ENCODE measurements at places on chromosomes 3 and 15. TPM values are rescaled to one million over a fixed set of nuclear protein-coding genes. Genes with fewer than 3 reads are reported as not detected.

GRCh38 chr3:118587037-118587741 is 447.5 kb downstream of the IGSF11 start:
- H3K27me3 ChIP-seq, result no peaks in the 10 kb centered on the region
- DNase-seq, result no peak
- no peak overlapping the region for H3K27ac ChIP-seq
- no peak overlapping the region for H3K4me3 ChIP-seq
- peaks cover 6% of the 10 kb centered on the region for H3K4me1 ChIP-seq

DNA sequence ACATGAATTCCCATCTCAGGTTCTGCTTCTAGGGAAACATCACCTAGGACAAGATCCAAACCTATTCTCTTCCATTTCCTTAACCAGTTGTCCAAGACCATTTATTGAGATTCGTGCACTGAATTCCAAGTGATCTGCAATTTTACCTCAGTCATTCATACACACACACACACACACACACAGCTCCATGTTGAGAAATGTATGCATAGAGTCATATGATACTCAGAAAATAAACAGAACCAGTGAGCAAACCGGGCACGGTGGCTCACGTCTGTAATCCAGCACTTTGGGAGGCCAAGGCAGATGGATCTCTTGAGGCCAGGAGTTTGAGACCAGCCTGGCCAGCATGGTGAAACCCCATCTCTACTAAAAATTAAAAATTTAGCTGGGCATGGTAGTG is 6.1 kb upstream of the KPNA1 start:
- no peaks in the 10 kb centered on the region for H3K4me1 ChIP-seq
- no peak overlapping the region for H3K27ac ChIP-seq
- no peak for DNase-seq
- no peaks in the 10 kb centered on the region for H3K36me3 ChIP-seq
- no peak overlapping the region for H3K4me3 ChIP-seq
- H3K27me3 ChIP-seq, result peaks cover 5% of the 10 kb centered on the region

DNA sequence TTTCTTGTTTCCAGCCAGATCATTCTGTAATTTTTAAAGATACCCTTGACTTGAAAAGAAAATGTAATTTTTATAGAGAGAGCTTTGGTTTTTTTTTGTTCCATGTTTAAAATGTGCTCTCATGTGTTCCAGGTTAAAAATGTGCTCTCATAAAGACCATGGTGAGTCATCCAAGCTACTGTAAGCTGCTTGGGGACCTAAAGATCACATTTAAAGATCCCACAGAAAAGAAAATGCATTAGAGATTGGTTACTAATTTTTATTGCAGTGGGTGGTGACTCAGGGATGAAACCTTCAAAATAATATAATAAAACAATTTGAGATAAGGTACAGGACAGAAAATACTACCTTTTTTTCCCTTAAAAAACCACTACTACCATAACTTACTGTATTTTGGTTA is 11.0 kb downstream of the TCF12 start:
- H3K36me3 ChIP-seq, result peaks cover 10% of the 10 kb centered on the region
- H3K4me3 ChIP-seq, result no peak overlapping the region
- no peak overlapping the region for H3K27ac ChIP-seq
- no peaks in the 10 kb centered on the region for H3K27me3 ChIP-seq

- no peaks in the 10 kb centered on the region for H3K27me3 ChIP-seq
- H3K36me3 ChIP-seq, result no peaks in the 10 kb centered on the region
- no peak overlapping the region for H3K27ac ChIP-seq
- no peaks in the 10 kb centered on the region for H3K4me1 ChIP-seq
Observed at GRCh38 chr3:122081543-122082247, 26.5 kb downstream of the CD86 start.

- H3K36me3 ChIP-seq, result no peaks in the 10 kb centered on the region
- no peak overlapping the region for H3K4me3 ChIP-seq
- H3K27me3 ChIP-seq, result no peaks in the 10 kb centered on the region
- peaks cover 23% of the 10 kb centered on the region for H3K4me1 ChIP-seq
- DNase-seq, result peak; percentile 4
Observed at GRCh38 chr15:68318008-68318835, 40.7 kb downstream of the FEM1B start.

- no peak overlapping the region for H3K4me3 ChIP-seq
- no peak for DNase-seq
- peaks cover 53% of the 10 kb centered on the region for H3K36me3 ChIP-seq
- no peaks in the 10 kb centered on the region for H3K4me1 ChIP-seq
- H3K27ac ChIP-seq, result 0 out of 2 replicates have a peak overlapping the region, but pooled peaks have one; percentile 2
- no peaks in the 10 kb centered on the region for H3K27me3 ChIP-seq
Observed at GRCh38 chr3:33389908-33390307, 50.3 kb downstream of the UBP1 start.

DNA sequence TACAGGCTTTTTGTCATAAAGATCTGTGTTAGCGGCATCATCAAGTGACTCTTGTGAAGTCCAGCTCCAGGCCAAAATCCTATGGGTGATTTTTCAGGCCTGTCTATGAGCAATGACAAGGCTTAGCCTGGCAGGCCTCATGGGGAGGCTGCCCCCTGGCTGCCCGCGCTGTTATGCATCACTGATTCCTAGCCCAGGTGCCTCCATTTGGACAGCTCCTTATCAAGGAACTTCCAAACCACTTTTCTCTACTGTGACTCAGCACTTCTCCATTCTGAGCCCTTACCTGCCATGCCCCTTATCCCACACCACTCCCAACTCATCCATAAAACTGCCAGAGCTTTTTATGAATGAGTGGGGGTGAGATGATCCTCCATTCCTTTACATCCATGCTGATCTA is 91.5 kb upstream of the C3orf80 start:
- peak; percentile 37 for DNase-seq
- H3K4me3 ChIP-seq, result no peak overlapping the region

DNA sequence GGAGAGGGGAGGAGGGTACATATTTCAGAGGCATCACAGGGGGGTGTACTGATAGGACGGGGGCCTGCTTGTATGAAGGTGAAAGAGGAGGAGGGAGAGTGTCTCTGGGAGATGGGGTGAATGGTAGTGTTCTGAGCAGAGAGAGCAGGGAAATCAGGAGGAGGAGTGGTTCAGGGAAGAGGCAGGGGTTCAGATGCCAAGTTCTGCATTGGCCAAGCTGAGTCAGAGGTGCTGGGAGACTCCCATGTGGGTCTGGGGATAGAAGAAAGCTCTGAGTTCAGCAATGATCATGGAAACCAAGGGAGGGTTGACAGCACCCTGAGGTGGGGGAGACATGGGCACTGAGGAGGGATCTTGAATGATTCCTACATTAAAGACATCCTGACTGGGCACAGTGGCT is 3.0 kb downstream of the CYP8B1 start:
- DNase-seq, result no peak
- peaks cover 4% of the 10 kb centered on the region for H3K27me3 ChIP-seq
- no peaks in the 10 kb centered on the region for H3K36me3 ChIP-seq
- H3K27ac ChIP-seq, result no peak overlapping the region

GRCh38 chr15:71202712-71203111 is 87.4 kb downstream of the THSD4 start:
- H3K27ac ChIP-seq, result peak overlapping the region; percentile 90
- H3K36me3 ChIP-seq, result no peaks in the 10 kb centered on the region
- peaks cover 55% of the 10 kb centered on the region for H3K4me1 ChIP-seq
- H3K27me3 ChIP-seq, result peaks cover 16% of the 10 kb centered on the region
- H3K4me3 ChIP-seq, result no peak overlapping the region

DNA sequence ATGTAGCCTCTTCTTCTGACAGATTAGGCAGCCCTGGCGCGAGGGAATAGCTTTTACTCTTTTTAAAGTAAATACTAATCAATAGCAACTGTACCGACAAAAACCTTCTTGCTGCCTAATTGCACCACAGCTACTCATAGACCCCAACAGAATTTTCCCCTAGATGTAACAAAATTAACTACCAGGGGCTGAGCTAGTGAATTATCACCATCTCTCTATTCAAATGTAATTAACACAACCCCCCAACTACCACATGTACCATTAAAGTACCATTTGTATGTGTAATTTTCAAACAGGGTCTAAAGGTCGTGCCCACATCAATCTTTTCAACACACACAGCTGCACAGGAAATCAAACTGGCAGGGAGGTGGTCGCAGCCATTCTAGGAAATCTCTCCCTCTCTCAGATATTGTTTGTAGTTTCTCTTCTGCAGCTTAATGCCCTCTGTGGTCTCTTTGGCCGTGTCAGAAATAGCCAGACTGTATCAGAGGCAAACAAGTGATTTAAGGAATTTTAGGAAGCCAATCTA is 322.9 kb downstream of the RORA start:
- H3K4me3 ChIP-seq, result no peak overlapping the region
- no peaks in the 10 kb centered on the region for H3K27me3 ChIP-seq
- H3K36me3 ChIP-seq, result no peaks in the 10 kb centered on the region
- peaks cover 38% of the 10 kb centered on the region for H3K4me1 ChIP-seq
- no peak overlapping the region for H3K27ac ChIP-seq

- H3K27me3 ChIP-seq, result no peaks in the 10 kb centered on the region
- H3K4me3 ChIP-seq, result no peak overlapping the region
- H3K4me1 ChIP-seq, result no peaks in the 10 kb centered on the region
- peaks cover 43% of the 10 kb centered on the region for H3K36me3 ChIP-seq
- H3K27ac ChIP-seq, result no peak overlapping the region
Observed at GRCh38 chr3:7095116-7095515, 234.2 kb downstream of the GRM7 start.

DNA sequence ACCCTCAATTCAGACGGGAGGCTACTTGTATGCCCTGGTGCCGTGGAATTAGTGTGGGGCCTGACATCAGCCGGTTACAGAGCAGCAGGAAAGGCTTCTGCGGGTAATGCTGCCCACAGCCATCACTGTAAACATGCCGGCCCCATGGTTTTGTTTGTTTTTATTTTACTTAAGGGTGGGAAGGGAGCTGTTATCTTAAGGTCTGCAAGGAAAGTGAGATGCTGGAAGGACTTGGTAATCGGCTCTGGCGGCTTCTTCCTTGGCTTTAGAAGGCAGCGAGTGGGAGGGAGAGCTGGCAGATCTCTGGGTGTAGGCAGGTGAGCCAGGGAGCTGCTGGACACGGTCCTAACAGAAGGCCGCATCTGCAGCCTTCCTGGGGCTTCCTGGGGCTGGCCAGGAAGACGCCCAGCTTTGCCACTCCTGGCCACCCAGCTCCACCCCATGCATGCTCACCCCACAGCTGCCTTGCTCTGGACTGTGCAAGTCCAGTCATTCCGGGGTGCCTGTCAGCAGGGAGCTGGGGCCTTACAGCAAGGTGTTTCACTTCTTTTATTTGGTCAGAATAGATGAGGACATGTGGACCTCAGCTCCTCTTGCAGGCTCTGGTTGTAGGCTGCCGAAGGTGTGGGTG is 54.1 kb upstream of the FURIN start:
- H3K27me3 ChIP-seq, result no peaks in the 10 kb centered on the region
- H3K27ac ChIP-seq, result peak overlapping the region; percentile 96
- no peak for DNase-seq
- peaks cover 38% of the 10 kb centered on the region for H3K4me1 ChIP-seq
- peaks cover 45% of the 10 kb centered on the region for H3K36me3 ChIP-seq

DNA sequence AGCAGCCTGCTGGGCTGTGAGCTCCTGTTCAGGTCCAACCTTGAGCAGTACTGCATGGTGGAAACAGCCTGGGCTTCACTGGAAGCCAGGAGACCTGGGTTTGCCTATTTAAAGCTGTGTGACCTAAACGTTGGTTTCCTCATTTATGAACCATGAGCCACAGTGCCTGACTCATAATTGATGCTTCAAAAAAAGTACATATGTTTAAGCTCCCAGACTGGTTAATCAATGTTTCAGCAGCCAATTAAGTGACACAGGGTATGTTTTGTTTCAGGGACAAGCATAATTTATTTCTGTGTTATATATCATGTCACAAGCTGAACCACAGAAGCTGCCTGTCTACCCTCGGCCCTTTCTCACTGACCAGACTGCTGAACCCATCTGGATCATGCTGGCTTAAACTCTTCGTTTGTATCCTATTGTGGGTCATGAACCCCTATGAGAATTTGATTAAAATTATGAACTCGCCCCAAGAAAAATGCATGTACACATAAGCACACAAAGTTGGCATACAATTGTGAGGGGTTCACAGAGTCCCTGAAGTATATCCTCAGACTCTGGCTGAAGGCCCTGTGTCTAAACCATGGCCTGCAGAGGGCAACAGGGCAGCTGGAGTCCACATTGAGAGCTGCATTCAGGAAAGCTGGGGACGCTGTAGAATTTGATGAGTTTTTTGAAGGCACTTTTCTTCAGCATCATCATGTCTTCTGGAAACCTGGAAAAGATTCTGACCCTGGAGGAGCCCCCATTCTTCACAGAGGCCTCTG is 23.7 kb downstream of the HDC start:
- no peak overlapping the region for H3K4me3 ChIP-seq
- no peaks in the 10 kb centered on the region for H3K36me3 ChIP-seq
- DNase-seq, result no peak
- no peaks in the 10 kb centered on the region for H3K4me1 ChIP-seq
- no peak overlapping the region for H3K27ac ChIP-seq

- H3K27me3 ChIP-seq, result no peaks in the 10 kb centered on the region
- H3K4me1 ChIP-seq, result peaks cover 40% of the 10 kb centered on the region
- H3K36me3 ChIP-seq, result no peaks in the 10 kb centered on the region
- no peak for DNase-seq
- H3K27ac ChIP-seq, result no peak overlapping the region
- no peak overlapping the region for H3K4me3 ChIP-seq
Observed at GRCh38 chr15:91879158-91879557, 25.6 kb downstream of the SLCO3A1 start.

GRCh38 chr3:46368569-46368968 is 2.2 kb upstream of the CCR5 start:
- peak; percentile 59 for DNase-seq
- no peaks in the 10 kb centered on the region for H3K4me1 ChIP-seq
- no peak overlapping the region for H3K4me3 ChIP-seq
- no peaks in the 10 kb centered on the region for H3K36me3 ChIP-seq
- H3K27ac ChIP-seq, result no peak overlapping the region
- peaks cover 2% of the 10 kb centered on the region for H3K27me3 ChIP-seq

DNA sequence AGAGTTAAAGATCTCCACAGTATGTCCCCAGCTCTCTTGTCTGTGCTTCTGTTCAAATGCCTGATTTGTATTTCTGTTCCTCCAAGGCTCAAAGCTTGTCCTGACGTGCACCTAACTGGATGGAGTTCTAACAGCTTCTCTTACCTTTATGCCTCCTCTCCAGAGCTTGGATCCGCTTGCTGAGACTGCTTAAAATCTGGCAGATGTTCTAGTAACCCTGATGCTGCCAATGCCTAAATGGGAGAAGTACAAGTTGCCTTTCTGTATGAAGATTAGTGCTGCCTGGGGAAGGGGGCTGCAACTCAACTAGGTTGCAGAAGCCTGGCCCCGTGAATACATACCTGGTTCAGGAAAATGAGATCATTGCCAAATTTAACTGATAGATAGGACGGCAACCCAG is 354.5 kb upstream of the KCNMB2 start:
- H3K4me1 ChIP-seq, result peaks cover 19% of the 10 kb centered on the region
- no peaks in the 10 kb centered on the region for H3K27me3 ChIP-seq
- no peak for DNase-seq
- H3K27ac ChIP-seq, result peak overlapping the region; percentile 27

CCDC13 gene
- total RNA-seq, result 0.79 TPM

VPS8 gene
- 46.1 TPM for total RNA-seq

SPINT1 gene
- 144 TPM for total RNA-seq

ATP13A5 gene
- total RNA-seq, result not detected

TMOD2 gene
- total RNA-seq, result 3.3 TPM

UBE2E2 gene
- 53.8 TPM for total RNA-seq

NPAP1 gene
- total RNA-seq, result 0.11 TPM

ACKR2 gene
- 0.41 TPM for total RNA-seq

MASP1 gene
- total RNA-seq, result 3.5 TPM

C2CD4A gene
- total RNA-seq, result 0.32 TPM

GRM7 gene
- total RNA-seq, result 0.39 TPM

All from WTC11 (cell line).